CD4-positive, alpha-beta T cell treated with Interleukin-15 for 1 hour (primary cell): ENCODE measurements at places on chromosomes 12 and 14.

- DNase-seq, result peak; percentile 98
These were observed 2.3 kb downstream of the GSG1 start for GRCh38 chr12:13100882-13101769.

DNA sequence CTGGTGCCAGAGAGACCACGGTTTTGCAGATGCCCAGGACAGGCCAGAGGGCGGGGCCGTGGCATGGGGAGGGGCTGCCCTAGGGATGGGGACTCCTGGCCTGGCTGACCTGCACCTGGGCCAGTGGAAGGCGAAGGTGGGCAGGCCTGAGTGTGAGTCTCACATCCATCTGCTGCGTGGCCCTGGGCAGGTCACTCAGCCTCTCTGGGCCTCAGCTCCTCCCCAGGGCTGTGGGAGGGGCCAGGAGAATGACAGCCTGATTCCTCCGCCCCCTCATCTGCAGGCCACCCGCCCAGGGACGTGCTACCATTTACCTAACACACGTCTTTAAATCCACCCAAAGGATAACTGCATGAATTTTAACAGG is 90.9 kb downstream of the GALNT9 start:
- no peak for DNase-seq

- no peak for DNase-seq
These were observed 51.9 kb upstream of the NUDT4 start for GRCh38 chr12:93325855-93326254.

DNA sequence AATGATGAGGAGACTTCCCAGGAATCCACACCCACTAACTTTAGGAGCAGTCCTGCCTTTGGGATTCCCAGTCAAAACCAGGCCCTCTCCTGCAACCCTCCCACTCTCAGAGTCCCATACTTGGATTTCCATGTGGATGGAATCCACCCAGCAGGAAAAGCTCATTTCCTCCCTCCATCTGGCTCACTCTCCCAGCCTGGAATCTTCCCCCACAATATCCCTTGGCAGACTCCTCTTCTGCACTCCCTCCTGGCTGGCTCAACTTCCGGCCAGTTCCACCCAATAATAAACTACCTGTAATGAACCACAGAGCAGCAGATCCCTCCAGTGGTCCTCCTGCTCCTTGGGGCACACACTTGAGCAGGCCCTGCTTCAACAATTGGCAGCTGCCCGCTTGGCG is 102.8 kb upstream of the EGLN3 start:
- DNase-seq, result no peak

- peak; percentile 43 for DNase-seq
These were observed 20.6 kb downstream of the MAPK1IP1L start for GRCh38 chr14:55071870-55072640.

- DNase-seq, result no peak
These were observed 295.7 kb upstream of the RTL1 start for GRCh38 chr14:101199028-101199770.
